Kidney capillary endothelial cell (primary cell): ENCODE measurements at places on chromosomes 1 and 21.

DNA sequence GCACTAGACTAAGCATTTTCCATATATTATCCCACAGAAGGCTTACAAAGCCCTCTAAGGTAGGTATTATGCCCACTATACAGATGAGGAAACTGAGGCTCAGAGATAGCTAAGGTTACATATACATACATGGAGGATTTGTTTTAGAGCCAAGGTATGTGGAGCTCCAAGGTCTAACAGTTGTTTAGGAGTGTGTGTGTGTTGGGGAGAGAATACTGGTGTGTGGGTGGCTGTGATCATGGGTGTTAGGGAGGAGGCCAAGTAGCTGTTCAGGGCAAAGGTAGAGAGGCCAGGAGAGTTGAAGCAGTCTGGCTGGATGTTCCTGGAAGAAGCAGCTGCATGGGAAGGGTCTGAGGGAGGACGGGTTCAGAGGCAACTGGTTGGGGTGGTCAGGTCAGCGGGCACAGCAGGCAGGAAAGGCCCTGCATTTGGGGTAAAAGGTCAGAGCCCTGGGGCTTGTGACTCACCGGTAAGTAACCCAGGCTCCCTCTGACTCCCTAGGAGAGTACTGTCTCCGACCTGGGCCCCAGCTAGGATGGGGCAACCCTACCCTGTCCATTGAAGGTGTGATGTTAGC, 5.1 kb upstream of the LDLRAP1 start:
- DNase-seq, result no peak

GRCh38 chr1:165383599-165384405, 27.3 kb upstream of the LMX1A start:
- no peak for DNase-seq

- DNase-seq, result no peak
These were observed 4.1 kb upstream of the NBL1 start for GRCh38 chr1:19639999-19640362.

- DNase-seq, result no peak
These were observed 3.5 kb downstream of the TGFB2 start for GRCh38 chr1:218348628-218349071.

DNA sequence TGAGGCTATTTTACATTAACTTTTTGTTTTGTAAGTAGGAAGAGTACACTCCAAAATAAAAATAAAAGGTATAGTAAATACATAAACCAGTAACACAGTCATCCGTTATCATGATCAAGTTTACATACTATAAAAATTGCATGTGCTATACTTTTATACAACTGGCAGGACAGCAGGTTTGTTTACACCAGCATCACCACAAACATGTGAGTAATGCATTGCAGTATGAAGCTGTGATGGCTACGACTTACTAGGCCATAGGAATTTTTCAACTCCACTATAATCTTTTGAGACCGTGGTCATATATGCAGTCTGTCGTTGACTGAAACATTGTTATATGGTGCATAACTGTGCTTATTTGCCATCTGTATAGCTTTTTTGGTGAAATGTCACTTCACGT, 106.2 kb downstream of the CENPF start:
- no peak for DNase-seq

DNA sequence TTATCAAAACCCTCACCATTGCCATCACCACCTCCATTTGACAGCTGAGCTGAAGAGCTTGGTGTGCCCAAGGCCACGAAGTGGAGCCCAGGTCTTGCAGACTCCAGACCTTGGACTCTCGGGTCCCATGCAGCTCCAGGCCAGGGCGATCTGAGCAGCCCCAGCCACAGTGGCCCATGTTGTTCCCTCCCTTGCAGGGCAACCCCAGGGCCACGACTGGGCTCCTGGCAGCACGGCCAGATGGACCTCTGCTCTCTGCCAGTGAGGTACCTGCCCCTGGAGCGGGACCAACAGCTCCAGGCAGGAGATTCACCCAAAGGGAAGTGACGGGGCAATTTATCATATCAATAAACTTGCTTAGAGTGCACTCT, 182.7 kb upstream of the VAMP3 start:
- no peak for DNase-seq

GRCh38 chr1:73066866-73067265, 784.5 kb upstream of the NEGR1 start:
- no peak for DNase-seq

GRCh38 chr1:1540090-1540817, at the start of gene TMEM240:
TMEM240 (minus strand) TSS chr1:1540624; CDS start chr1:1540346, 278 bp downstream.
- no peak for DNase-seq

- DNase-seq, result no peak
These were observed 11.7 kb upstream of the RNF2 start for GRCh38 chr1:185033686-185034085.

DNA sequence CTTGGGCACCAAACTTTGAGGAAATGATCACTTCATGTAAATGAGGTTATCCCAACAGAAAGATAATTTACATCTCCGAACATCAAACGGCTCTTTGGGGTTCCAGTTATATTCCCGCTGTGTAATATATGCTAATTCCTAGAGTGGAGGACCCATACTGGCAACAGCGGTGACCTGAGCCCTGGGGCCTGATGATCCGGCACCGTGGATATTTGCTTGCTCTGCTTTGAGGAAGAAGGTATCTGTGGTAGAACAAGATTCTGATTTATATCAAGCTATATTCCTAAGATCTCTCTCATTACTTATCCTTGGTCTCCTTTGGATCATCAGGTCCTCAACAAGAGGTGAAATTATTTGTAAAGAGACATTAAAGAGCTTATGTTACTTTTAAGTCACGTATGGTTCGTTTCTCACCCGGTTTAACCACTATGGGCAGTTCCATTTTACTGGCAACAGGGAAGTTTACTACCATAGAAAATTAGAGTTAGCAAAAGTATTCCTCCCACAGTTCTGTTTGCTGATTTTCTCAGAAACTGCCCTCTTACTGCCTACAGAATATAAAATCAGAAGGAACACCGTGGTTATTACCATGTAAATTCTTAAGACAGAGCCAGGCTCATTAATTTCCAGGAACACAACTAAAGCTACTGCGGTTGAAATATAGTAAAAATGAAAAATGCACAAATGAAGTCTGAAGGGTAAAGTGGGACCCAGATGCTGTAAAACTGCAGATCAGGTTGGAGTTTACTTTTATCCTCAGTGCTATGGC, 56.7 kb downstream of the MRPL39 start:
- no peak for DNase-seq

GRCh38 chr1:7042322-7043190, 257.3 kb downstream of the CAMTA1 start:
- peak; percentile 9 for DNase-seq

DNA sequence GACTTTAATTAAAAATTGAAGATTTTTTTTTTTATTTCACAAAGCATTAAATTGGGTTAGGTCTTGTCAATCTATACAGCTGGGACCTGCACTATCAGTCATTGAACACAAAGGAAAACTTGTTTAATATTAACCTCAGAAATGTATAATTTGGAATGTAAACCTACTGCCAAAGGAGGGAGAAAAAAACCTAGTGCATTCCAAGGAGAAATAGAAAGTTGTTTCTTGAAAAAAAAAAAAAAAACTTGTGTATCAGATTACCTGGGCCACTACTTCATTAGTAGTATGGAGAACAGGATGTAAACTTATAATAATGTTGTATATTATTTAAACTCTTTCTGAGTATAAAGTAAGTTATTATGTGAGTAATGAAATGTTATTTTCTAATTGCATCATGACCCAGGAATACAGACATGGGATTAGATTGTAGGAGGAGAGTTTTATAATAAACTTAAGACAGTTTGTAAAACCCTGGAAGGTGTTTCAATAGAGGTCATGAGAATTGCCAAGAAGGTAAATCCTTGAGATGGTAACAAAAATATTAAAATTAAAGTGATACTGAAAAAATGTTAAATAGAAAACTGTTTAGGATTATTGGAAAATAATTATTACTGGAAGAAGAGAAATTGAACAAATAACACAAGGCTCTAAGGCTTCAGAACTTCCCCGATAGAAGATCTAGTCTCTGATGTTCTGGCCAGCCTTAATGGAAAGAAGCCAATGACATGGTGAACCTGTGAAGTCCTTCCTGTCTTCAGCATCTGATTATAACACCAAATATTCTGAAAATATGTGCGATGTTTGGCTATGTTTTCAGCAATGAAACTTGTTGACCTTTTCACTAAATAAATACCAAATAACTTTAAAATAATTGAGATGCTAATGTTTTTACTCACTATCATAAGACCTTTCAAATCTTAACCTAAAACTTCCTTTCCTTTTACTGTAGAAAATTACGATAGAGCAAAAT, 412.8 kb upstream of the LYPLAL1 start:
- DNase-seq, result no peak

- DNase-seq, result peak; percentile 45
These were observed 119.3 kb downstream of the HLCS start for GRCh38 chr21:36847189-36847588.

- peak; percentile 8 for DNase-seq
These were observed 181.0 kb upstream of the KLHDC7A start for GRCh38 chr1:18299441-18300338.
